ENCODE measurements at places on chromosomes 5 and 9. TPM values are rescaled to one million over a fixed set of nuclear protein-coding genes. Genes with fewer than 3 reads are reported as not detected.

DNA sequence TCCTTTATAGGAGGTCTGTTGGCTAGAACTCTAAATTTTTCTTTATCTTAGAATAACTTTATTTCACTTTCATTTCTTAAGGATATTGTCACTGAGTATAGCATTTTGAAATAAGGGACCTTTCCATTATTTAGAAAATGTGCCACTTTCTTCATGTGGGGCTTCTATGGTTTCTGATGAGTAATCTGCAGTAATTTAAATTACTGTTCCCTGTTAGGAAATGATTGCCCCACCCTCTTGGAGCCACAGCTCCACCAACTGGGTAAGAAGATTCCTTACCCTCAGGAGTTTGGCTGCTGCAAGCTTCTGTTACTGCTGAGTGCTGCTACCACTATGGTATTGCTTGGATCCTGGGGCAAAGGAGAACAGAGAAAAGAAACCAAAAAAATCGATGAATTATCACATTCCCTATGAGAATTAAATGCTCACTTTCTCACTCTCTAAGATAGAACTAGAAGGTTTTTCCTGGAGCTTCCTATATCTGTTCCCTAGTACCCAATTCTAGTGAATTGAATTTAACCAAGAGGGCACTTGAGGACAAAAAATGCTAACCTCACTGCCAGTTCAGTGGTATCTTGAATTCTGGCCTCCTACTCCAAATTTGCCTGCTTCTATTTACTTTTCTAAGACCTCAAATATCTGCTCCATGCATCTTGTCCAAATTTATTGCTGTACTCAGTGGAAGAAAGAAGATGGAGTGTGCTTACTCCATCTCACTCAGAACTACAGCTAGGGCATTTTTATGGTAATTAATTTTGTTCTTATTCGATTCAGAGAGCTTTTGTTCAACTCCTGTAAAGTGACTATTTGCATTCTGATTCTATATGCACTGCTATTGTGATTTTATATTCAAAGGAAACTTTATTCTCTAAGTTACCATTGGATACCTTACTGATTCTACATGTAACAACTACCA lies 2111.3 kb downstream of the MAT2B start:
- no peak for DNase-seq

GRCh38 chr9:93653760-93654159 lies 77.4 kb downstream of the PHF2 start:
- no peak for DNase-seq

- no peak for DNase-seq
These were observed 133.9 kb downstream of the DROSHA start for GRCh38 chr5:31397926-31398557.

DNA sequence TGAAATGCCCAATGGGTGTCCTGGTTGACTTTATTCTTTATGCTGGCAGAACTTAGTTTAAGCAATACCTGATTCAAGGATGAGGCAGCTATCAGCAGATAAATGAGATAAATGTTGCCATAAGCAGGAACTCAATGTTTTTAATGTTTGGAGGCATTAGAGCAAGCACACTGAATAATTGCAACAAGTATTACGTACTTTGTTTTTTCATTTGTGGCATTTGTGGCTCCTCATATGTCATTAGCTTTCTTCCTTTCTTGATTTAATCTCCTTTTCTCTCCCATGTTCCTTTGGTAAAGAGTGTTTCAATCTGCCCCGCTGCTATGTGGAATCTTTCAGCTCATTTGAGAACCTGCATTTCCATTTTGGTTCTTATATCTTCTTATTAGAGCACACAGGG lies 6.4 kb upstream of the NR3C1 start:
- DNase-seq = no peak

GRCh38 chr5:132653716-132654115 lies 4.3 kb upstream of the IL13 start:
- DNase-seq = no peak

GRCh38 chr5:169174923-169175322 lies 126.0 kb downstream of the SLIT3 start:
- DNase-seq = no peak

GRCh38 chr5:154756868-154757813 lies 2.0 kb downstream of the LARP1 start:
- DNase-seq = peak; percentile 28

DNA sequence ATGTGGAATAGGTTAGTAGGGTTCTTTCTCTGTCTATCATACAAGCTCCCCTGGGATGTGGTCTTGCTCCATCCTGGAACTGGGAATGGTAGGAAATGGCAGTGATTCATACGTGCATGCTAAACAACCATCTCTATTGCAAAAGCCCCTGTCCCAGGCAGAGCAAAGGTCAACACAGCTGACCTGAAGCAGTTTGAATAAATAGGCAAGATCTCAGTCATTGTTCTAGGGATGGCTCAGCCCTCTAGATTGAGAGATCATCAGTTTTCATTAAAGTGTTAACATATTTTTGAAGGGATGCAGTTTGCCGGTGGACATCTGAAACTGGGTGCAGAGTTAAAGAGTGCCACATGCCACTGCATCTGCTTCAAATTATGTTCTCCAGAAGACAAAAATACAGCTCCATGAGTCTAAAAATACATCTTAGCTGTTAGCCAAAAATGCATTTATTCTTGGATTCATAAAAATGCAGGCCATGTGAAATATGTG lies 224.1 kb downstream of the ESM1 start:
- DNase-seq = peak; percentile 90

GRCh38 chr5:160792281-160792680 lies 59.7 kb downstream of the ATP10B start:
- no peak for DNase-seq

GRCh38 chr9:15741015-15741414 lies 188.2 kb downstream of the CCDC171 start:
- DNase-seq = no peak

GRCh38 chr5:33891788-33892619 lies at the start of gene ADAMTS12:
TSS of gene ADAMTS12 (minus strand) at chr5:33891990. CDS start at chr5:33891856, 134 bp downstream.
- DNase-seq = peak; percentile 79

GRCh38 chr5:124655921-124656511 lies 90.4 kb downstream of the ZNF608 start:
- DNase-seq = peak; percentile 88

DNA sequence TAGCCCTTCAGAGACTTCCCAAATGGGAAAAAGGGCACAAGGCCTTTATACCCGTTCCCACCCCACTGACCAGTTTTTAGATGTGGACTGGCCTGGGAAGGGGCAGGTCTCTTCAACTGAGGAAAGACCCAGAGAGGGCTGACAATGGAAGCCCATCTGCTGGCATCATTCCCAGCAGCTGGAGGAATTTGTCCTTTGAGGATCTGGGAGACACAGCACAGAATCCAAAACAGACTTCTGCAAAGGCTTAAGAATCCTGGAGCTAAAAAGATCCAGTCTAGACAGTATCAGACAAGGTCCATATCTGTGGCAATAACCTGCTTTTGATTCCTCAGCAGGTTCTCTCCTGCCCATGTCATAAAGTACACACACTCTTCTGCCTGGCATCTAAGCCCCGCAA lies 329.2 kb downstream of the TMEM167A start:
- no peak for DNase-seq

- DNase-seq = peak; percentile 78
These were observed 232.5 kb downstream of the ARHGAP26 start for GRCh38 chr5:143002459-143003327.

- no peak for DNase-seq
These were observed 30.7 kb upstream of the TENT2 start for GRCh38 chr5:79581535-79581934.

DNA sequence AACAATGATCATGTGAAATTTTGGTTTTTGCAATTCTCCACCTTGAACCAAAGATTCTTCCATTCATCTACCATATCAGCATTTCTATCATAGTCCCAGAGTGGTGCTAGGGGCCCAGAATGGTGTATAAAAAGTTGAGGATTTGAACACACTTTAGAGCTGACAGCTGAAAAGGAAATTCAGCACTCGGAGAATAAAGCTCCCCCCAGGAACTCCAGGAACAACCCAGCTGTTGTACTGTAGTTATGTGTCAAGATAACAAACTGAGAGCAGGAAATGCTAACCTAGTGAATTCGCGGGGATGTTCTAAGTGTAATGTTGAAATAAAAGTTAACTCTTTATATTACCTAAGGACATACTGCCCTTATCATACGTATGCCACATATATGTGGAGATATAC lies 216.7 kb downstream of the NFIB start:
- DNase-seq = peak; percentile 71

DNA sequence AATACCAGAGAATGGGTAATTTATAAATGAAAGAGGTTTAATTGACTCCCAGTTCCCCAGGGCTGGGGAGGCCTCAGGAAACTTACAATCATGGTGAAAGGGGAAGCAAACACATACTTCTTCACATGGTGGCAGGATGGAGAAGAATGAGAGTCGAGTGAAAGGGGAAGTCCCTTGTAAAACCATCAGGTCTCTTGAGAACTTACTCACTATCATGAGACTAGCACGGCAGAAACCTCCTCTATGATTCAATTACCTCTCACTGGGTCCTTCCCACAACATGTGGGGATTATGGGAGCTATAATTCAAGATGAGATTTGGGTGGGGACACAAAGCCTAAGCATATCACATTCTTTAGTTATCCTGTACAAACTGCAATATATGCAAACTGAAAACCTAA lies 609.4 kb downstream of the MTRR start:
- DNase-seq = no peak

GRCh38 chr5:57243286-57244137 lies 69.7 kb downstream of the GPBP1 start:
- DNase-seq = no peak

DNA sequence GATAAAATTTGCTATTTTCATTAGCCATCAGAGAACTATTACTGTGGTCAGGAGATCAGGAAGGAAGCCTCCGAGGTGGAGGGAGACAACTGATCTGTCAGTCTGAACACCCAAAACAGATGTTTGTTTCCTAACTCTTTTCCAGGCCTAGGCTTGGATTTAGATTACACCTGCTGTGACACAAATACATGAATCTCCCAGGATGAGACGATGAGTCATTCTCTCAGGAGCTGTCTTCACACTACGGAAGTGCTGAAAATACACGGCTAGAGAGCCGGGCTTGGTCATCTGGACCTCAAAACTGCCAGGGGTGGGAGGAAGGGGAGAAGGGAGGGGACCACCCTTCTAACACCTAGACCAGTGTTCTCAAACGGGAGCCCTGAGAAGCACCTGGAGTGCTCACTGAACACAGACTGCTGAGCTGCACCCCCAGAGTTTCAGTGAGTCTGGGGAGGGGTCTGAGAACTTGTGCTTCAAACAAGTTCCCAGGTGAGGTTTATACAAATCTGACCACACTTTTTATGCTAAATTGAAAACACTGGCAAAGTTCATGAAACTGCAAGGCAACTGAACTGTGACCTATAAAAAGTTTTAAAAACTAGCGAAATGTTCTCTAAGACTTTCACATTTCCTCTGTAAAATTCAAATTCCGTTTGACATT lies 80.3 kb upstream of the EQTN start:
- no peak for DNase-seq

GRCh38 chr9:125821078-125821477 lies 73.9 kb downstream of the PBX3 start:
- DNase-seq = no peak

GRCh38 chr5:171312129-171312974 lies 3.3 kb downstream of the TLX3 start:
- no peak for DNase-seq

DCTN4 gene
- total RNA-seq = 56.5 TPM

WDR38 gene
- not detected for total RNA-seq

ANKDD1B gene
- 1.6 TPM for total RNA-seq

RUFY1 gene
- total RNA-seq = 47.9 TPM

ITGA1 gene
- 23.3 TPM for total RNA-seq

DRD1 gene
- 0.10 TPM for total RNA-seq

IL31RA gene
- 13.2 TPM for total RNA-seq

NOXA1 gene
- total RNA-seq = 0.30 TPM

DAPK1 gene
- 29.0 TPM for total RNA-seq
